ENCODE measurements at places on chromosomes 4 and X. TPM values are rescaled to one million over a fixed set of nuclear protein-coding genes. Genes with fewer than 3 reads are reported as not detected.
A peak's percentile ranks its signal among the peaks of the same experiment; 100 is the strongest.

GRCh38 chrX:136032370-136032769 is 47.1 kb downstream of the SLC9A6 start:
- H3K27me3 ChIP-seq: no peaks in the 10 kb centered on the region
- no peak overlapping the region for H3K4me3 ChIP-seq
- H3K4me1 ChIP-seq: no peaks in the 10 kb centered on the region
- no peaks in the 10 kb centered on the region for H3K36me3 ChIP-seq

- H3K36me3 ChIP-seq: no peaks in the 10 kb centered on the region
- no peak overlapping the region for H3K4me3 ChIP-seq
- peaks cover 1% of the 10 kb centered on the region for H3K4me1 ChIP-seq
These were observed 54.4 kb downstream of the PALLD start for GRCh38 chr4:168551211-168551610.

DNA sequence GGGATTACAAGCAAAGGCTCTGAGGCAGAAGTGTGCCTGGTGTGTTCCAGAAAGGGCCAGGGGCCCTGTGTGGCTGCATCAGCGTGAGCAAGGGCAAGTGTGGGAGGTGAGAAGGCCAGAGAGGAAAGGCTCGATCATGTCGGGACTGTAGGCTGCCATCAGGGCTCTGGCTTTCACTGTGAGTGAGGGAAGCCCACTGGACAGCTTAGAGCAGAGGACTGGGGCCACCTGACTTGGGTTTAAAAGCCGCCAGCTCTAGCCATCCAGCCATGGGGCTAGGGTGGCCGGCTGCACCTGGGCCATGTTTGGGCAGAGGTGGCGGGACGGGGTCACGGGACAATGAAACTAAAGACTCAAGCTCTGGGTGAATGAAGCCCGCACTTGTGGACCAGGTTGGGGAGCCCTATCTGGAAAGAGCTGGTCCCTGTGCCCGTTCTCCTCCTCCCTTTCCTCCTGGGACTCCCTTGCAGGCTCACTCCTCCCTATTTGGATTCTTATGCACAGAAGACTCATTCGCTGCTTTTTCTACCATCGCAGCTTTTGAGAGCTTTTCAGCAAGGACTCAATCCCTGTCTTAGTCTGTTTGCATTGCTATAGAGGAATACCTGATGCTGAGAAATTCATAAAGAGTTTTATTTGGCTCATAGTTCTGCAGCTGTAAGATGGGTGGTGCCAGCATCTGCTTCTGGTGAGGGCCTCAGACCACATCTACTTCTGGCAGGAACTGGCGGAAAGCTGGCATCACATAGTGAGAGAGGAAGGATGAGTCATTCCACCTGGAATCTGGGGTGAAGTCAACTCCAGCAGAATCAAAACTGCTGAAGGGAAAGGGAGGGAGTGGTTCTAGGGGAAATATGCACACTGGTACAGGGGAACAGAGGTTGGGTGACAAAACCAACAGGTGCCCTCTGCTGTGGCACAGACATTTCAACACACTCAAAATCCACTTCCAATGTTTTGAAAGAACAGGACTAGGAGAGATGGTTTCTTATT is 15.3 kb downstream of the CTAG1B start:
- H3K36me3 ChIP-seq: no peaks in the 10 kb centered on the region
- no peaks in the 10 kb centered on the region for H3K27me3 ChIP-seq
- no peak overlapping the region for H3K4me3 ChIP-seq
- DNase-seq: no peak
- no peaks in the 10 kb centered on the region for H3K4me1 ChIP-seq
- H3K27ac ChIP-seq: no peak overlapping the region

GRCh38 chr4:158259955-158260575 is 49.8 kb downstream of the TMEM144 start:
- no peaks in the 10 kb centered on the region for H3K27me3 ChIP-seq
- no peaks in the 10 kb centered on the region for H3K36me3 ChIP-seq
- no peak for DNase-seq
- no peak overlapping the region for H3K4me3 ChIP-seq
- no peaks in the 10 kb centered on the region for H3K4me1 ChIP-seq

- no peak for DNase-seq
- no peaks in the 10 kb centered on the region for H3K36me3 ChIP-seq
- H3K27ac ChIP-seq: no peak overlapping the region
- H3K27me3 ChIP-seq: no peaks in the 10 kb centered on the region
- peaks cover 3% of the 10 kb centered on the region for H3K4me1 ChIP-seq
- no peak overlapping the region for H3K4me3 ChIP-seq
These were observed 3.9 kb downstream of the UBA1 start for GRCh38 chrX:47197526-47197925.

DNA sequence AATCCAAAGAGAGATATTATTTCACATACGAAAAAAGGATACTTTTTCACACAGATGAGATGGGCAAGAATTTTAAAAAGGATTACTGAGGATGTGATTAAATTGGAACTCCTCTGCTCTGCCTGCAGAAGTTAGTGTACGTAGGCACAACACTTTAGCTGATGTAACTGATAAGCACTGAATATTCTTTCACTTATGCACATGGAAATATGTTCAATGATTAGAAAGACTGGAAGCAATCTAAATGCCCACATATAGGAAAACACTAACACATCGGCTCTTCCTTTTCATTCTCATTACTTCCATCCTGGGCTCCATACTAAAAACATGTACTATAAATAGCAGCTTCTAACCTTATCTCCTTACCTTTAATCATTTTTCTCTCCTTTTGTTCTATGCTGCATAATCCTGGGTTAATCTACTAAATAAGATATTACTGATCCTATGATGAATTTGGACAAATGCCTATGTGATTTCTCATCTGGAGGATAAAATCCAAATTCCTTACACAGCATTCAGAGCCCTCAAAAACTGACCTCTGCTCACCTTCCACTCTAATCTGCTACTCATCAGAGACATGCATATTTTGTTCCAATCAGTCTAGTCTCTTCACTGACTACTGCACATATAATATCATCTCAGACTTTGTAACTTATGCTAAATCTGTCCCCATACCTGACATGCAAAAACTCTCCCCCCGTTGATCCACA is 197.8 kb downstream of the PDGFC start:
- H3K27ac ChIP-seq: no peak overlapping the region
- H3K27me3 ChIP-seq: no peaks in the 10 kb centered on the region
- DNase-seq: no peak
- H3K4me3 ChIP-seq: no peak overlapping the region

DNA sequence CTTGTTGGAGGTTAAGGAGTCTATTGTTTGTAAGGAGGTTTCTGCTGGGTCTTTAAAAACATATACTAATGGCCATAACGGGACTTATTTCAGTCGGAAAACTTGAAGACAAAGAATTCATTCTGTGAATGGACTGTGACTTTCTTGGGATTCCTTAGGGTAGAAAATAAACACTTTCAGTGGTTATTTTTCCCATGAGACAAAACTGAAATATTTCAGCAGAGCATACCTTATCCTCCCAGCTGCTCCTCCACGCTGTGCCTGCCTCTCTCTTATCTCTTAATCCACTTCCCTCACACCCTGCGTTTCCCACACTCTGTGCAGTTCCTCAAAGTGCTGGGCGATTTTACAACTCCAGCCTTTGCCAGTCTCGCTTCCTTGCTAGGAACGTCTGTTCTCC is 47.1 kb upstream of the SORBS2 start:
- H3K27me3 ChIP-seq: no peaks in the 10 kb centered on the region
- no peak for DNase-seq
- no peak overlapping the region for H3K27ac ChIP-seq
- H3K4me3 ChIP-seq: no peak overlapping the region

GRCh38 chrX:125006704-125007103 is 313.0 kb upstream of the TEX13C start:
- H3K36me3 ChIP-seq: no peaks in the 10 kb centered on the region
- no peak overlapping the region for H3K4me3 ChIP-seq
- no peak overlapping the region for H3K27ac ChIP-seq
- H3K27me3 ChIP-seq: no peaks in the 10 kb centered on the region

DNA sequence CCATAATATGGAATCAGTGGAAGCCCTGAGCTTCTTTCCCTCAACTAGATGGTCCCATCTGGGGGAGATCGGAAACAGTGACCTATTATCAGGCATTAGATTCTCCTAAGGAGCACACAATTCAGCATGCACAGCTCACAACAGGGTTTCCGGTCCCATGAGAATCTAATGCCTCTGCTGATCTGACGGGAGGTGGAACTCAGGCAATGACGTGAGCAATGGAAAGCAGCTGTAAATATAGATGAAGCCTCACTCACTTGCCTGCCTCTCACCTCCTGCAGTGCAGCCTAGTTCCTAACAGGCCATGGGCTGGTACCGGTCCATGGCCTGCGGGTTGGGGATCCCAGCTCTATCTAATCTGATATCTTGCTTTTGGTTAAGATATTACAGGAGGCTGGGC is 88.9 kb downstream of the COX7B2 start:
- no peak for DNase-seq
- no peak overlapping the region for H3K4me3 ChIP-seq
- H3K27ac ChIP-seq: no peak overlapping the region
- no peaks in the 10 kb centered on the region for H3K36me3 ChIP-seq

GRCh38 chr4:177427192-177427591 is 15.0 kb downstream of the AGA start:
- H3K27me3 ChIP-seq: no peaks in the 10 kb centered on the region
- no peak overlapping the region for H3K27ac ChIP-seq
- no peak overlapping the region for H3K4me3 ChIP-seq
- no peaks in the 10 kb centered on the region for H3K36me3 ChIP-seq
- H3K4me1 ChIP-seq: no peaks in the 10 kb centered on the region

DNA sequence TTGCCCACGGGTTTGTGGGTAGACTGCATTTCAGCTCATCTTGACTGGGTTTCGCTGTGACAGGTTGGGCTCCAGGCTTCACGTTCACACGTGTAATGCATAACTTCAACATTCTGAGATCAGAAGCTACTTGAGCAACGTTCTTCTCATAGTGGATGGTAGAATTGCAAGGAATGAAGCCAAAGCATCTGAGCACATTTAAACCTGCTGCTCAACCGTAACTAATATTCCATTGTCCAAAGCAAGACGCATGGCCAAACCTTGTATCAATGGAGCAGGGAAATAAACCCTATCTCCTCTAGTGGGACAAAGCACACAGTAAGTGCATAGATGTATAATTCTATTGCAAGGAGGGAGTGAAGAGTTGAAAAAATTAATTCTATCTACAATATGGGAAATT is 86.5 kb upstream of the PTCHD1 start:
- H3K27ac ChIP-seq: no peak overlapping the region
- no peaks in the 10 kb centered on the region for H3K36me3 ChIP-seq
- H3K27me3 ChIP-seq: peaks cover 2% of the 10 kb centered on the region
- DNase-seq: no peak
- no peaks in the 10 kb centered on the region for H3K4me1 ChIP-seq

GRCh38 chrX:47217121-47217851 is 1.2 kb upstream of the CDK16 start:
- peak overlapping the region; percentile 93 for H3K27ac ChIP-seq
- H3K4me1 ChIP-seq: peaks cover 16% of the 10 kb centered on the region
- H3K4me3 ChIP-seq: peak overlapping the region; percentile 83
- H3K27me3 ChIP-seq: no peaks in the 10 kb centered on the region
- H3K36me3 ChIP-seq: no peaks in the 10 kb centered on the region
- DNase-seq: peak; percentile 49

- no peaks in the 10 kb centered on the region for H3K36me3 ChIP-seq
- no peak for DNase-seq
- peaks cover 2% of the 10 kb centered on the region for H3K4me1 ChIP-seq
- no peaks in the 10 kb centered on the region for H3K27me3 ChIP-seq
- H3K4me3 ChIP-seq: no peak overlapping the region
These were observed 114.4 kb downstream of the SH3KBP1 start for GRCh38 chrX:19772822-19773628.

- no peaks in the 10 kb centered on the region for H3K36me3 ChIP-seq
- H3K27ac ChIP-seq: no peak overlapping the region
- DNase-seq: no peak
- H3K4me1 ChIP-seq: no peaks in the 10 kb centered on the region
- H3K4me3 ChIP-seq: no peak overlapping the region
- no peaks in the 10 kb centered on the region for H3K27me3 ChIP-seq
These were observed 242.3 kb upstream of the KCNIP4 start for GRCh38 chr4:22190855-22191254.

GRCh38 chrX:153400146-153401132 is 711 bp downstream of the PNMA6E start:
- no peak for DNase-seq
- H3K27me3 ChIP-seq: no peaks in the 10 kb centered on the region
- no peak overlapping the region for H3K4me3 ChIP-seq
- H3K4me1 ChIP-seq: peaks cover 4% of the 10 kb centered on the region

DNA sequence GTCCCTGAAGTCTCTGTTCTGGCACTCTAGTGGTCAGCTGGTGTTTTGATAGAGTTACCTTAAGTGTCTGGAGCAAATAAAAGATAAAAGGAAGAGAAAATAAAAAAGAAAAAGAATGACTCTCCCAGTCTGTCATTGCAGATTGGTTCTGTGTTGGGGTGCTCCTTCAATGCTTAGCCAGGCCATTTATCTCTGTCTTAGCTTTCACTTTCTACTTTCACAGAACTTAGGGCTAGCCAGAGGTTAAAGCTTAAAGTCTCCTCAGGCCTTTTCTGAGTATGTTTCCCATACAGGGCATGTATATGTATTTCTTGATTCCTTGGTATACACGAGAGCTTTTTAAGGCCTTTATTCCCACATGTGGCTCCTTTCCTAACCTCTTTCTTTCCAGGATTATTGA is 83.1 kb upstream of the TEX13D start:
- H3K4me3 ChIP-seq: no peak overlapping the region
- H3K36me3 ChIP-seq: no peaks in the 10 kb centered on the region
- no peaks in the 10 kb centered on the region for H3K27me3 ChIP-seq

GRCh38 chr4:16988814-16989213 is 90.4 kb upstream of the LDB2 start:
- H3K4me3 ChIP-seq: no peak overlapping the region
- DNase-seq: no peak
- H3K4me1 ChIP-seq: no peaks in the 10 kb centered on the region
- no peaks in the 10 kb centered on the region for H3K36me3 ChIP-seq
- H3K27me3 ChIP-seq: no peaks in the 10 kb centered on the region

GRCh38 chrX:120274958-120275357 is 24.3 kb downstream of the ZBTB33 start:
- H3K36me3 ChIP-seq: no peaks in the 10 kb centered on the region
- DNase-seq: no peak
- H3K27ac ChIP-seq: no peak overlapping the region
- H3K4me1 ChIP-seq: no peaks in the 10 kb centered on the region

The COL4A6 gene
- total RNA-seq: 12.5 TPM

The MAGEA2B gene
- total RNA-seq: not detected

The SPANXN4 gene
- total RNA-seq: not detected

The PNMA6F gene
- not detected for total RNA-seq

The TMPRSS11A gene
- total RNA-seq: not detected

The PRDM8 gene
- 6.5 TPM for total RNA-seq

The RHOXF1 gene
- 1.5 TPM for total RNA-seq

The GAGE12J gene
- total RNA-seq: not detected

The EGF gene
- not detected for total RNA-seq

The ARHGEF6 gene
- total RNA-seq: 20.8 TPM

The RGN gene
- 31.8 TPM for total RNA-seq

The RBM47 gene
- 9.1 TPM for total RNA-seq

Measured in ovary (tissue), 10 donors.